ENCODE measurements at places on chromosomes 13 and 19.
A peak's percentile ranks its signal among the peaks of the same experiment; 100 is the strongest.

GRCh38 chr19:2394442-2395292 lies 32.7 kb downstream of the TIMM13 start:
- DNase-seq = no peak

DNA sequence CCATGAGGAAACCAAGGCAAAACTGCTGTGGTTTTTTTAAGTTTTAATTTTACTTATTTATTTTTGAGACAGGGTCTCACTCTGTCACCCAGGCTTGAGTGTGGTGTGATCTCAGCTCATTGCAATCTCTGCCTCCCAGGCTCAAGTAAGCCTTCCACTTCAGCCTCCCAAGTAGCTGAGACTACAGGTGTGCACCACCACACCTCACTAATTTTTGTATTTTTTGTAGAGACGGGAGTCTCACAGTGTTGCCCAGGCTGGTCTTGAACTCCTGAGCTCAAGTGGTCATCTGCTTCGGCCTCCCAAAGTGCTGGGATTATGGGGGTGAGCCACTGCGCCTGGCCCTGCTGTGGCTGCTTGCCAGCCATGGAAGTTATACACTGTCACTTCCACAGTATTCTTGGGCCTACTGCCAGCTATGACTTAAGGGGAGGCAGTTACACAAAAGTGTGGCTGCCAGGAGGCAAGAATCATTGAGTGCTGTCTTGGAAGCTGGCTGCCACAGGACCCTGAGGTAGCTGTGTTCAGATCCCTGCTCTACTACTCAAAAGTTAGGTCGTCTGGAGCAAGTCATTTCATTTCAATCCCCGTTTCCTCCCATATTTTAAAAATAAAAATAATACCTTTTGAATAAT lies 12.7 kb downstream of the FARP1 start:
- DNase-seq = no peak

GRCh38 chr19:6402837-6403608 lies 10.1 kb upstream of the GTF2F1 start:
- no peak for DNase-seq

- peak; percentile 39 for DNase-seq
Measured at GRCh38 chr13:40116008-40116407, 460.5 kb downstream of the COG6 start.

GRCh38 chr13:46404733-46405100 lies 17.7 kb upstream of the RUBCNL start:
- no peak for DNase-seq

DNA sequence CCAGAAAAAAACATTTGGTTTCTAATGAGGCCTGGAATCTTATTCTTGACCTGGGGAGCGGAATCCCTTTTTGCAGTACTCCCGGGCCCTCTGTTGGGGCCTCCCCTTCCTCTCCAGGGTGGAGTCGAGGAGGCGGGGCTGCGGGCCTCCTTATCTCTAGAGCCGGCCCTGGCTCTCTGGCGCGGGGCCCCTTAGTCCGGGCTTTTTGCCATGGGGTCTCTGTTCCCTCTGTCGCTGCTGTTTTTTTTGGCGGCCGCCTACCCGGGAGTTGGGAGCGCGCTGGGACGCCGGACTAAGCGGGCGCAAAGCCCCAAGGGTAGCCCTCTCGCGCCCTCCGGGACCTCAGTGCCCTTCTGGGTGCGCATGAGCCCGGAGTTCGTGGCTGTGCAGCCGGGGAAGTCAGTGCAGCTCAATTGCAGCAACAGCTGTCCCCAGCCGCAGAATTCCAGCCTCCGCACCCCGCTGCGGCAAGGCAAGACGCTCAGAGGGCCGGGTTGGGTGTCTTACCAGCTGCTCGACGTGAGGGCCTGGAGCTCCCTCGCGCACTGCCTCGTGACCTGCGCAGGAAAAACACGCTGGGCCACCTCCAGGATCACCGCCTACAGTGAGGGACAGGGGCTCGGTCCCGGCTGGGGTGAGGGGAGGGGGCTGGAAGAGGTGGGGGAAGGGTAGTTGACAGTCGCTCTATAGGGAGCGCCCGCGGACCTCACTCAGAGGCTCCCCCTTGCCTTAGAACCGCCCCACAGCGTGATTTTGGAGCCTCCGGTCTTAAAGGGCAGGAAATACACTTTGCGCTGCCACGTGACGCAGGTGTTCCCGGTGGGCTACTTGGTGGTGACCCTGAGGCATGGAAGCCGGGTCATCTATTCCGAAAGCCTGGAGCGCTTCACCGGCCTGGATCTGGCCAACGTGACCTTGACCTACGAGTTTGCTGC lies at the start of gene ICAM4:
TSS of gene ICAM4 (plus strand) at position 153 of the 935 bp plus-strand sequence. CDS start at position 211, 58 bp downstream.
- peak; percentile 53 for DNase-seq

DNA sequence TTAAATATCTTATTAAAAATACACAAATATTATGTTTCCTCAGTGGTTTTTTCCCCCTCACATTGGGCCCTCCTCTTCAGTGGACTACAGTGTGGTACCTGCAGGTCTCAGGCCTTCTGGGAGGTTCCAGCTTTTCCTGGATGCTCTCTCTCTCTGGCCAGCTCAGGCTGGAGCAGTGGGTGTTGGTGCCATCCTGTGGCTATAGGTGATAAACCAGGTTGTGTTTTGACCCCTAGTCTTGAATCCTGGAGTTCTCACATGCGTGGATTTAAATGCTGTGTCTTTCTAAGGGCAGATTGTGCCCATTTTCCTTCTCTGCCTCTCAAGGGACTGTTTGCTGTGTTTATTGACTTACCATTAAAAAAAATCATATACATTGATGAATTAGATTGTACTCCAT lies 41.2 kb upstream of the ZNF527 start:
- DNase-seq = peak; percentile 47

DNA sequence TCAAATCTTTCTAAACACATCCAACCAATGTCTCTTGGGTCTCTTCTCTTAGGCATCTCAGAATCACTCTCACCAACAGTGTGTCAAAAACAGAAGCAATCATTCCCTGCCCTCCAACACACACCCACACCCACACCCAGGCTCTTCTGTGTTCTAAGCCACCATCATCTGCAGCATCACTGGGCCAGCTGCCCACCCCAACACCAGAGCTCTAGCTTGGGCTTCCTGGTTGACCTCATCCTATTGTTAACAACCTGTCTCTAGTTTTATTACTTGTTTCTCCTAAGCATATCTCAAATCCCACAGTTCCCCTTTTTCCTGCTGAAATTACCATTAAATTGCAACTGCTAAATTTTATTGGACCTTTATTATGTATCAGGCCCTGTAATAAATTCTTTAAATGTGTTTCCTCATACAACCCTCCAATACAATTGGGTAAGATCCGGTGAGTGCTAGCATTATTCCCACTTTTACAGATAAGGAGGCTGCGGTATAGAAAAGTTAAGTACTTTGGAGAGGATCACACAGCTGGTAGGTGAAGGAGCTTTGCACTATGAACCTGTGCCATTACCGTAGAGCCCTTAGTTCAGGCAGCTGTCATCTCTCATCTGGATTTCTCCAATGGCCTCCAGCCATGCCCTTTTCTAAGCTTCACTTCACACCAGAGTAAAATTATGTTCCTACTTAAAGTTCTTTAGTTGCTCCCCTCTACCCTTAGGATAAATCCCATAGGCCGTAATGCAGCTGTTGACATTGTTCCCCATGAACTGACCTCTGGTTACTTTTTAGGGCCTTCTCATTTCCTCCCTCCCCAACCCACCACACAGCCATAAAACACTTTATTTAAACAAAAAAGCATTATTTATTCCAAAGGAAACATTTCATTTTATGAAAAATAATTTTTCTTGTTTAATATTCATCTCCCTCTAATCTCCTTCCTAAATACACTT lies 227.7 kb downstream of the B3GLCT start:
- no peak for DNase-seq

DNA sequence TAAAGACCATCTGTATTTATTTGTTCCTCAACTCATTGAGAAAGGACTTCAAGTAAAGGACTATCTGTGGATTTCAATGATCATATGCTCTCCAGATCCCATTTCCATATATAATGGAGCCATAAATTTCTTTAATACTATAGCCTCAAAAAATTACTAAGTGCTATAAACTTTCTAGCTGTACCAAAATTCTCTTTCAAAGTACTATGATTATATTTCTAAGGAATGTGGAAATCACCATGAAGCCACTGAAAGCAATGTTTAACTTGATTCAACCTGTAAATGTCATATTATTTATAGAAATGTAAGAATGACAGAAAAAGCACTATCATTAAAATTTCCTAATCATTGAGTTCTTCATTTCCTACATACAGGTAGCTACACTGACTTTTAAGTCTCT lies 20.7 kb downstream of the TBC1D4 start:
- DNase-seq = no peak

DNA sequence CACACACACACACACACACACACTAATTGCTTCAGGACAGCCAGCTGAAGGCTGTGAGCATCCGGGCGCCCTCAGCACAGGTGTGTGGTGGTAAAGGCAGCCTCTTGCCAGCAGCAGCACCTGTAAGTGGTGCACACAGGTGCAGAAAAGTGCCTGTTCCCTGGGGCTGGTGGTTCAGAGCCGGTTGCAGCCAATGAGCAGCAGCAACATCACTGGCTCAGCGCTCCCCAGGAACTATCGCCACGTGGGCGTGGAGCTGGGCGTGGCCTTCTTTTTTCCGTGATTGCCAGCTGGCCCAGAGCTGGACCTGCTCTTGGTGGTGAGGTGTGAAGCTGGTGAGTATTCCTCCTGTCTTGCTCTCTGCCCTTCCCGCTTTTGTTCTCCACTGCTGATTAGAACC lies at the start of gene NLRP5:
TSS of gene NLRP5 (plus strand) at position 289 of the 400 bp plus-strand sequence.
- DNase-seq = no peak

DNA sequence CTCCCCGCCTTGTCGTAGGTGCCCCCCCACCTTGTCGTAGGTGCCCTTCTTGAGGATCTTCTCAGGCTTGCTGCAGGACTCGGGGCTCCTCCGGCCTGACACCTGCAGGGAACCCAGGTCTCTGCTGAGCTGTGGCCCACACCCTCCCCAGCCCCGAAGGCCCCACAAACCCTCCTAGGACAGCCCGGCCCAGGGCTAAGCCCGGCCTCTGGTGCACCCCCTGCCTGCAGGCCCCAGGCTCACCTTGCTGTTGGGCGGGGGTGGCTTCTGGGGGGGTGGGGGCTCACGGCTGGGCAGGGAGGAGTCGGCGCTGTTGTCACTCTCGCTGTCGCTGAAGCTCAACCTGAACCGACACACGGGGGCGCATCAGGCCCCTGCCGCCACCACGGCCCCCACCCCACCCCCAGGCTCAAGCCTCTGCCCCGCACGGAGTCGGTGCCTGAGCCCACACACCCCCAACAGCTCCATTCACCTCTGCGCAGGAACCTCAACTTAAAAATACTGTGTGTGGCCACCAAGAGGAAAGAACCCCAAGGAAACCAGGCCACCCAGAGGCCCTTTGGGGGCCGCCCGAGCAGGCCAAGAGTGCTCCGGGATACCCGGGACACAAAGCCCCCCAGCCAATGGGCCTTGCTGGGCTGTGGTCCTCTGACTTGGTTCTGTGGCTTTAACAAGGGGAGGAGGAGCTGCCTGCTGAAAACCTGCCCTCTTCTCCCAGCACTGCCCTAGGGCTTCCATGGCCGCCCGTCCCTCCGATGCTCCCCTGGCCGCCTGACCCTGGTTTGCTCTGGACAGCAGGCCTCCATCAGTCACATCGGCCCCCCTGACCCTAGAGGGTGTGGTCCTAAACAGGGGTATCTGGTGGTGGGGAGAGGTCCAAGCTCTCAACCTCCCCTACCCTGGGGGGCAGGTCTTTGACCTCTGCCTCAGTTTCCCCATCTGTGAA lies 65.8 kb downstream of the MLLT1 start:
- no peak for DNase-seq
